ENCODE measurements at places on chromosomes 5 and 9.
A peak's percentile ranks its signal among the peaks of the same experiment; 100 is the strongest.

DNA sequence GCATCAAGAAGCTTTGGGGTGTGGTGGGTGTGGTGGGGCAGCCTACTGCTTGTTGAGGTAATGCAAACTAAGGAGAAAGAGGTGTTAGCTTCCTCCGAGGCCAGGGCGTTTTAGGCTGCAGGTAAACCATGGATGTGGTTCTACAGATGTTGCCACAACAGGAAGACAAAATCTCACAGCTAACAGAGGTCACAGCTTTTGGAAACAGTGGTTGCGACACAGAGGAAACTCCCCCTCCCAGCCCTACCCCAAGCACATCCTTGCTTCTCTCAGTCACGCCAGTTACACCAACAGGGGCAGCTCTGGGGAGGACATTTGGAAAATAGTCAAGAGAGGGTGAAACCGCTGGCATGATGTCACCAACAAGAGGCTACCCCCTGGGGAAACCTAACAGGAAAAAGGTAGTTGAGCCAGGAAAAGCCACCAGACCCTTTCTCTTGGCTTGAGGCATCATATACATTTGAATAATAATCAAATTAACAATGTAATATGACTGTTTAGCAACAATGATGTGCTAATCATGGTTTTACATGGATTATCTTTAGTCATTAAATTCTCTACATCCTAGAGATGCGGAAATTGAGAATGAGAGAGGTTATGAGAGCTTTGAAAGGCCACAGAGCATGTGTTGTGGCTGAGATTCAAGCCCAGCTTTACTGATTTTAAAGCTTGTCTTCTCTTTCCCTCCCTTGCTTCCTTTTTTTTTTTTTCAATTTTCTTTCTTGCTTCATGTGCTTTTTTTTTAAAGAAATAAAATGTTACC lies 82.2 kb upstream of the IL12B start:
- no peak for DNase-seq

GRCh38 chr9:17739022-17739421 lies 160.2 kb downstream of the SH3GL2 start:
- DNase-seq: no peak

GRCh38 chr5:150353032-150353675 lies 4.3 kb upstream of the TCOF1 start:
- no peak for DNase-seq

- DNase-seq: no peak
These were observed 2.8 kb upstream of the CDC20B start for GRCh38 chr5:55175781-55176175.

DNA sequence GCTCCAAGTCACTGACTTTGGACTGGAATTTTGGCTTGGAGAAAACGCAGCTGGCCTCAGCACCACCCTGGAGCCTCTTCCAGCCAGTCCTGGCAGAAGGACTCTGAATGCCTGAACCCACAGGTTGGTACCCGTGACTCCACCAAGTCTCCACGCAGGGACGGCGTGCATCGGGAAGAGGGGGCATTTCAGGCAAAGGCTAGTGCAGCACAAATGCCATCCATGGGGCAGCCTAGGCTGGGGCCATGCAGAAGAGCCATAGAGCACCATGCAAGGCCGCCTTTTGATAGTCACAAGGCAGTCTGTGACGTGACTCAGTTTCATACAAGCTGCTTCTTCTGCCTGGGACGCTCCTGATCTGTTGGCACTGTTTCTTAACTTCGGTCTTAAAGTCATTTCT lies 28.0 kb downstream of the GDNF start:
- DNase-seq: no peak

DNA sequence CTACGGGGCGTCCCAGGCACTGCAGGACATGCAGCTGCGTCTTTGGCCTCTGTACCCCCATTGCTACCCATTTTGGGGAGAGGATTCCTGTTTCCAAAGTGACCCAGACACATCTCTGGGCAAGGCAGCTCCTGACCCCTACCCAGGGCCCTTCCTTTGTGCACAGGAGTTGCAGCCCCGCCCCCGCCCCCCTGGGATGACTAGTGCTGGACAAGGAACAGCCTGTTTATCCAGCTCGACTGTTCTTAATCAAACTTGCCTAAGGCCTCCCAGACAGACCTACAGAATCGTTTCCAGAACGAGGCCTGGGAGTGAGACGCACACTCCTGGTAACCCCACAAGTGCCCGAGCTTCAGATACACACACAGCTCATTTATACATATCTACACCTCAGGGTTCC lies 13.2 kb downstream of the DIPK1B start:
- DNase-seq: peak; percentile 48

DNA sequence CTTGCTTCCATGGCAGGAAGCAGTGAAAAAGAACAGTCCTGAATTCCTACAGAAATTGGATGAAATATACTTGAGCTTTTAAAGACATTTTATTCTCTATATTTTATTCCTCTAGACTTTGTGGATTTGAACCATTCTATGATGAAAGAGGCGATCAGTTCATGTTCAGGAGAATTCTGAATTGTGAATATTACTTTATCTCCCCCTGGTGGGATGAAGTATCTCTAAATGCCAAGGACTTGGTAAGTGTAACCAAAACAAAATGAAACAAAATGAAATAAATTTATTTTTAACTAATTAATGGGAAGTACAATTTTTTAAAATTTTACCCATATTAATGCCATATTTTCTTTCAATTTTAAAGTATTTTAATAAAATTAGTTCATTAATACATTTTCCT lies 34.1 kb downstream of the STARD4 start:
- no peak for DNase-seq

- DNase-seq: no peak
These were observed 15.4 kb downstream of the FAM81B start for GRCh38 chr5:95406426-95407090.

- DNase-seq: no peak
These were observed 113.6 kb upstream of the TSLP start for GRCh38 chr5:110957934-110958333.

DNA sequence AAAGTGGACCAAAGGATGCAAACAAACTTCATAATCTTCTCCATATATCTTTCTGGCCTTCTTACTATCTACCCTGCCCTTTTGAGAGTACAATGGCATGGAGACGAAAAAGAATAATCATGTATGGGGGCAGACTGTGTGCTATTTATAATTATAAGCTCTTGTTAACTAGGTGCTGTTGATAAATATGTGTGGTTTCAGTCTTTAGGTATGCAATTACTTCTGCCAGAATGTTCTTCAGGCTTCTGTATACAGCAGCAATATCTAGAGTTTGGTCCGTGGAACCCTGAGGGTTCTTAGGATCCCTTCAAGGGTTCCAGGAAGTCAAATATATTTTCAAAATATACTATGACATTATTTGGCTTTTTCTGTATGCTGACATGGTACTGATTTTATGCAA lies 20.5 kb upstream of the PRR16 start:
- DNase-seq: no peak

DNA sequence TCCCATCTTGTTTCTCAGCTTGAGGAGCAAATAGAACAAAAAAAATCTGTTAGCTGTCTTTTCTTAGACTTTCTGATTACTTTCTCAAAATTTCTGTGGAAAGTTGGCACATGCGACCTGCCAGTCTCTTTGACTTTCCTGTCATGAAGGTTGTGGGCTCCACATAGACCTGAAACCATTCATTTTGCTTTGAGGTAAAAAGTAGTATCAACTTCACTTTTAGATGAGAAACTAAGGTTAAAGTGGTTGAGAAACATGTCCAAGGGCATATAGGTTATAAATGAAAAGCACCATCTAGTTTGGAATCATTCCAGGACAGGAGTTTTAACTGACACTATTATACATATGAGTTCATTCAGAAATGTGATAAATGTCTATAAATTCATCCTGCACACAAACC lies 42.7 kb downstream of the ST8SIA4 start:
- no peak for DNase-seq

DNA sequence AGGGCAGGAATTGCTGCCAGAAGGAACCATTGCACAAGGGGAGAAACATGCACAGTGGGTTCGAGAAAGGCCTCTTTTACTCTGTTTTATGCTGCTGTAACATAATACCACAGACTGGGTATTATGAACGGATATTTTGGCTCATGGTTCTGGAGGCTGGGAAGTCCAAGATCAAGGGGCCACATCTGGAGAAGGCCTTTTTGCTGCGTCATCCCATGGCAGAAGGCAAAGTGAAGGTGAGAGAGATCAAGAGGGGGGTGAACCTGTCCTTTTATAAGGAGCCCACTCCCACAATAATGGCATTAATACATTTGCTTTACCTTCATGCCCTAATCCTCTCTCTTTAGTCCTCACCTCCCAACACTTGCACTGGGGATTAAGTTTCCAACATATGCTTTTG lies 136.9 kb upstream of the ALDH1B1 start:
- DNase-seq: no peak

DNA sequence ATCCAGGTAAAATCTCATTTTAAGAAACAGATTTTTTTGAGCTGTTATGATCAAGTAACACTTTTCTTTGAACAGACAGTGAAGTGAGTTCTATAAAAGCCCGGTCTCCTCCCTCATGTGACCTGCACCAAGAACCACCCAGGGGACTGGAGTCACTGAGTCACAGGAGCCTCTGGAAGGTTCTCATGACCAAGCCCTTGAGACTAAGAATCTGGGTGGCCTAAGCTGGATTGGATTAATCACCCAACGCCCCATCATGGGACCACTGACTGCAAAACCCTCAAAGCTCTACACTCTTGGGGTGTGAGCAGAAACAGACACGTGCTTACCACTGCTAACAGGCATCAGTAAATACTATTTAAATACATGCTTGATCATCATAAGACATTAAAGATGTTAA lies 48.4 kb downstream of the SECISBP2 start:
- DNase-seq: no peak

DNA sequence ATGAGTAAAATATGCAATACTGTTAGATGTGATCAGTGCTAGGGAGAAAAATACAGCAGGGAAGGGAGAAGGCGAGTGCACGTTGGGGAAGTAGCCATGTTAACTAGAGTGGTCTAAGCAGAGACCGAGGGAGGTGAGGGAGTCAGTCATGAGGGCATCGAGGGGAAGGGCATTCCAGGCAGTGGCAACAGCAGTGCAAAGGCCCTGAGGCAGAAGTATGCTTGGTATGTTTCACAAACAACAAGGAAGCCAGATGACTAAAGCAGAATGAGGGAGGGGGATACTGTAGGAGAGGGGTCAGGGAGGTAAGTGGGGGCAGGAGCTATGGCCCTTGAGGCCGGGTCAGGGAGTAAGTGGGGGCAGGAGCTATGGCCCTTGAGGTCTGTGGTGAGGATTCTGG lies 123.3 kb upstream of the BOD1 start:
- DNase-seq: no peak

GRCh38 chr9:135099574-135099973 lies 12.1 kb downstream of the OLFM1 start:
- no peak for DNase-seq

DNA sequence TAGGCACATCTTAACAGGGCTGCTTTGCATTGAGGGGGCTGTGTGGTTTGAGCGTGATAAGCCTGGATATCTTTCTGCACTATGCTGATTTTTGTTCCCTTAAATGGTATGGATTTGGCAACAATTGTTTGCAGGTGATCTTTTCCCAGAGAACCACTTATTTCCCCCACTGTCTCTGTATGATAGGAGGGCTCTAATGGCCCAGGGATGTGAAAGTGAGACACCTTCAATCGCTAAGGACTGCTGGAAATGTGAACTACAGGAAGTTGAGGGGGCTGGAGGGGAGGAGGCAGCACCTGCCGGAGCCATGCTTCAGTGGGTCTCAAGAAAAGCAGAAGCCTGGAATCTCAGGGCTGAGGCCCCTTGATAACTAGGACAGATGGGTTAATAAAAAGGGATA lies 29.4 kb downstream of the SYK start:
- DNase-seq: no peak

- DNase-seq: no peak
These were observed 95.7 kb downstream of the ELAVL2 start for GRCh38 chr9:23730364-23730763.

GRCh38 chr9:84613431-84613830 lies 56.1 kb upstream of the NTRK2 start:
- no peak for DNase-seq

DNA sequence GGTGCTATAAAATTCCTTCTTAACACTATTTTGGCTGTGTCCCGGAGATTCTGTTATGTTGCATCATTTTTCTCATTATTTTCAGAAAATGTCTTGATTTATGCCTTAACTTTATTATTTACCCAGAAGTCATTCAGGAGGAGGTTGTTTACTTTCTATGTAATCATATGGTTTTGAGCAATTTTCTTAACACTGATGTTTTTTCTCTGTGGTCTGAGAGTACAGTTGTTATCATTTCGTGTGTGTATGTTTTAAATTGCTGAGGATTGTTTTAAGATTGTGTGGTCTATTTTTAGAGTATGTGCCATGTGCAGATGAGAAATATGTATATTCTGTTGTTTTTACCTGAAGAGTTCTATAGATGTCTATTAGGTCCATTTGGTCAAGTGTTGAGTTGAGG lies 498.1 kb upstream of the ZNF608 start:
- no peak for DNase-seq

DNA sequence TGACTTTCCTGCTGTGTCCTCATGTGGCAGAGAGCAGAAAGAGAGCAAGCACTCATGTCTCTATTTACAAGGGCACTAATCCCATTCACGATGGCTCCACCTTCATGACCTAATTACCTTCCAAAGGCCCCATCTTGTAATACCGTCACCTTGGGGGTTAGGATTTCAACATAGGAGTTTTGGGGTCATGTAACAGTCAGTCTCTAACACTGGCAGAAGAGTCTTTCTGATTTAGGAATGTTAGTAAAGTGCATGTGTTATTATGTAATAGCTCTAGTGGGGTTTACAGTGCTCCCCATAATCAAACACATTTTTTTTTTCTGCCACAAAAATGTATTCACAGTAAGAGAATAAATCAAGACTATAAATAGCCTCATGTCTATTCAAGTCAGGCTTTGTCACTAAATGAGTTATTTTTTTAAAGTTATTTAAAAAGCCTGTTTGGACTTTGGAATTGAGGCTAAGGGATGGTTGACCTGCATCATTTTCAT lies 19.1 kb downstream of the GALNT10 start:
- DNase-seq: no peak

DNA sequence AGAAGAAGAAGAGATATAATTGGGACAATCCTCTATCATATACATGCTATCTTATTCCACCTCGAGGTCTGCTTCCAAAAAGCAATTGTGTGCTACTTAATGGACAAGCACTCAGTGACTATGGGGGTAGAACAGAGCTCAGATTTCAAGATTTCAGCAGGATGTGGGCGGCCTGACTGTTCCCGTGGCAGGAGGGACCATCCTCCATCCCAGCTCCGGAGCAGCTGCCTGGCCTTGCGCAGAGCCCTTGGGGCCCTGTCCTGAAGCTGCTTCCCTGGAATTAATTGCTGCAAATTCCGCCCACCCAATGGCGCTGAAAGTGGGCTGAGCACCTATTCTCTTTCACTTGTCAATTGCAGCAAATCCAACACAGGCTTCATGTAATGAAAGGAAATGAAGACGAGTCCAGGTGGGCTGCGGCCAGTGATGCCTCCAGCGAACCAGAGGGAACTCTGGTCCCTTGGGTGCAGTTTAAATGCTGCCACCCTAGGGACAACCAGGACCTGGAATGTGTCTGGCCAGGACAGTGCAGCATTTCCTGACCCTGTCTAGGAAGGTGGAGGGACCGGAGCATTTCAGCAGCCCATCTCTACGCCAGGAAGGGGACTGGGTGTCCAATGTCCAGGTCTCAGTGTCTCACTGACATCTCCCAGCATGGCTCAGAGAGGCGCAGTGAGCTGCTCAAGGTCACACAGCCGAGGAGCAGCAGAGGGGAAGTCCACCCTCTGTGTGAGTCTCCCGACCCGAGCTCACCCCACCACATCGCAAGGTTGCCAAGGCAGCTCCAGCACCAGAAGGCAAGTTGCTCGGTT lies 50.5 kb upstream of the FCN1 start:
- DNase-seq: no peak

- DNase-seq: no peak
These were observed 47.4 kb downstream of the FNBP1 start for GRCh38 chr9:129995409-129996160.
